ENCODE measurements at places on chromosomes 4 and X.
A peak's percentile ranks its signal among the peaks of the same experiment; 100 is the strongest.

DNA sequence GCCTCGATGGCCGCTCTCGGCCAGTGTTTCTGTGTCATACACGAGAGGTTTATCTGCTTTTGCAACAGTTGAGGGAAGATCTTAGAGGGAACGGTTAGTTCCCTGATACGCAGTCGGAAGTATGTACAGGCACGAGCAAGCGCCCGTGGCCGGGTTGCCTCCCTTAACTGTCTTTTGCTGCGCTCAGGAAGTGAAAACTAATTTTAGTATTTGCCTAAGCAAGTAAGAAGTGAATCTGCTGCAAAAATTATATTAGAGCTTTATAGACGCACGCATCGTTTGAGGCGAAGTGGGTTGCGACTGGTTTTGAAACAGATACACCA is 695 bp downstream of the MTM1 start:
- peak; percentile 68 for DNase-seq

DNA sequence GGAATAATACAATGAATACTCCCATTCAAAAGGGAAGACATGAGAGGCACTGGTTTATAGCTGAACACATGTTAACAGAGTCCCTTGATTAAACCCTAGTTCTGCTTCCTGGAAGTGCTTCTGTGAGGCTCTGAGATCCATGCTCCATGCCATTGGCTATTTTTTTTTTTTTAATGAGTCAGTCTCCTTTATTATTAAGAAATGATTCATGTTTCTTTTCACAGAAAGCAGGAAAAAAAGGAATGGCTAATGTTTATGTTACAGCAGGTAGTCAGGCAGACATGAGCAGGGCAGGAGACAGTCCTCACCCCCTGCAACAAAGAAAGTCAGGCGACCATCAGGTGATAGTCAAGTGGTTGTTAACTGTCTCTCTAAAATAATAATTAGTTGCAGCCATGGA is 598.7 kb downstream of the EPHA5 start:
- DNase-seq: no peak

DNA sequence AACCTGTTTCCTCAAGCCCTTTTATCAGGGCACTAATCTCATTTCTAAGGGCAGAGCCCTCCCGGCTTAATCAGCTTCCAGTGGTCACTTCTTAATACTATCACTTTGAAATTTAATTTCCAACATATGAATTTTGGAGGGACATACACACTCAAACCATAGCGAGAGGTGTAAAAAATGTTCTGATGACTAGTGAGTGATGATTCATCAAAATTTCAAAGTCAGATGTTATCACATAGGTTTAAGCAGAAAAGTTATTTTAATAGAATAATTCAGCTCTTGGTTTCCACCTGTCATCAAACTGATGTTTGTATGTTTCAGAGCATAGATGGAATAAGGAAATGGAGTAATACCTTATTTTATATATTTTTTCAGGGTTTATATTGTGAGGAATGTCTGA is 161.9 kb downstream of the TLL1 start:
- DNase-seq: no peak

GRCh38 chrX:3990569-3990968 is 277.1 kb upstream of the PRKX start:
- no peak for DNase-seq

GRCh38 chrX:107573016-107573415 is 55.3 kb upstream of the PRPS1 start:
- DNase-seq: no peak

GRCh38 chr4:144411119-144411518 is 234.8 kb upstream of the HHIP start:
- DNase-seq: no peak
